ENCODE measurements at places on chromosomes 2 and 18.

- DNase-seq, result no peak
These were observed 502.2 kb downstream of the NR4A2 start for GRCh38 chr2:155830351-155830750.

GRCh38 chr2:8310557-8311455, 371.1 kb upstream of the ID2 start:
- no peak for DNase-seq

- no peak for DNase-seq
These were observed 26.0 kb downstream of the CNRIP1 start for GRCh38 chr2:68293755-68294154.

DNA sequence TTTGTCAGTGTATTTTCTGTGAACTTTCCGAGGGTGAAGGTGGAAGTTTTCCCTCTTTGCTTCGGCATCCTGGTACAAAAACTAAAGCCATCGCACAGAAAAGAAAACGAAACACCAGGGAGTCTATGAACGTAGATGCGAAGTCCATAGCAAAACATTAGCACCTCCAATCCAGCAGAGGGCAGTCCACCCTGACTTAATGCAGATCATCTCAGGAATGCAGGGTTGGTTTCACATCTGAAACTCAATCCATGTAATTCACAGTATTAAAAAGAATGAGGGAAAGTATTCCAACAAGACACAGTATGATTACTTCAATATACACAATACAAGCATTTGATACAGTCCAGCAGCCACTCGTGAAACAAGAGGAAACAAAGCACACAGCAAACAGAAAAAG, 70.8 kb downstream of the RTP5 start:
- DNase-seq, result no peak

DNA sequence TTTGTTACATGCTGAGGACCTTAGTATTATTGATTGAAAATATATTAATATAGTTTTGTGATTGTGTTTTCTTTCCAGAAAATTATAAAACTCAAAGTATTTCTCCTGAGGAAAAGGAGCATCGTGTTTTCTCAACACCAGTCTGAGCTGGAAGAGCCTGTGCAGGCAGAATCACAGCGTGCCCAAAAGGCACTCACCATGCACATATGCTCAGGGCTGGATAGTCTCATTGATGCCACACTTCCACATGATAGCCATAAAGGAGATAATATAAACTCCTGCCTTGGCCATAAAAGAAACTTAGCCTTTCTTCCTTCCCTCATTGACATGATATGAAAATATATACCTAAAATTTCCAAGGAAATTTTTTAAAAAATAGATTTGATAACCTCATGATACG, 4.0 kb downstream of the PDE1A start:
- no peak for DNase-seq

- no peak for DNase-seq
These were observed 273.6 kb downstream of the ALPK2 start for GRCh38 chr18:58355243-58355642.

- no peak for DNase-seq
These were observed 10.8 kb upstream of the MAPRE2 start for GRCh38 chr18:35030277-35030989.

GRCh38 chr2:37683921-37684780, 12.7 kb upstream of the CDC42EP3 start:
- no peak for DNase-seq

GRCh38 chr2:192029089-192029488, 165.6 kb downstream of the TMEFF2 start:
- no peak for DNase-seq

- no peak for DNase-seq
These were observed 47.4 kb upstream of the SMAD7 start for GRCh38 chr18:48997985-48998831.

DNA sequence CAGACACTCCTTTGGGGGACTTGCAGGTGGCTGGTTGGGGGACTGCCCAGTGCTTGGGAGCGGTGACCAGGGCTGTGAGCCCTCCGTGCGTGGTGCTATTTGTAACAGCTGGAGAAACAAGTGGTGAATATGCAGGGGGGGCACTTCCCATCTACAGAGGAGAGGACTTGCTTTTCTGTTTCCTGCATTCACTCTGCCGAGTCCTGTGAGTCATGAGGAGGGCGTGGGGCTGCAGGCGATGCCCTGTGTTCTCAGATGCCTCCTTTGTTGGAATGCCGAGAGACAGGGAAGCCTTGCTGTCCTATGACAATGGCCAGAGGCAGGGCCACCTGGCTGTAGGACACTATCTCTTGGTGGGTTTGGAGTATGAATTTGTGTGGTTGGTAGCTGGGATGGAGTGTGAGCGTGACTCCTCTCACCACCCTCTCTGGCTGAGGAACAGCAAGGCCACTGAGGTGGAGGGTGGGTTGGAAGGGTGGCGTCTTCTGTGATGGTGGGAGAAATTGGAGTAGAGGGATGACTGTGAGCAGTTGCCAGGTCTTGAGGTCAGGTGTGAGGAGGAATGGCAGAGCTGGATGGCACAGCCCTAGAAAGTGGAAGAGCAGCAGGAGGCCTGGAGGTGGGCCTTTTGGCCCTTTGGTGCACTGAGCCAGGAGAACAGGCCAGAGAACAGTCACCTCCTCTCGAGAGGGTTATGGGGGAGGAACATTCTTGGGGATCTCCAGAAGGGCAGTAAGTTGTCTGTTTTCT, 24.3 kb downstream of the FHOD3 start:
- no peak for DNase-seq

DNA sequence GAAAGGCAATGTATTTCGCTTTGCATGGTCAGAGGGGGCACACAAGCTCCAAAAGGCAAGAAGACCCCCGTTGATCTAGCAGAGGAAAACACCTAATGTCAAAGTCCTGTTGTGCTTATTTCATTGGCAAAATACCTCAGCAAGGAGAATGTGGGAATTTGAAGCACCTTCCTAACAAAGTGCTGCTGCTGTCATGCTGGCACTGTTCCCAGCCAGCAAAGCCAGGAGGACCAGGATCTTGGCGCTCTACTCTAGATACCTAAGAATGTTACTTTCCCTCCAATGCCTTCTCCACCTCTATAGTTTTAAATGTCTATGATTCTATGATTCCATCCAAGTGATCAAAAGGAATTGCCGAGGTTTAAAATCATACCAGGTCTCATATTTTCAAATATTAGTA, 867.9 kb upstream of the POU3F3 start:
- DNase-seq, result no peak

- no peak for DNase-seq
These were observed 29.2 kb downstream of the MYO1B start for GRCh38 chr2:191274413-191274815.
